Posterior cingulate gyrus (tissue), 11 donors: ENCODE measurements at places on chromosomes 5 and 9.
A peak's percentile ranks its signal among the peaks of the same experiment; 100 is the strongest.

- no peak for DNase-seq
These were observed 242.2 kb downstream of the FER start for GRCh38 chr5:108989761-108990392.

DNA sequence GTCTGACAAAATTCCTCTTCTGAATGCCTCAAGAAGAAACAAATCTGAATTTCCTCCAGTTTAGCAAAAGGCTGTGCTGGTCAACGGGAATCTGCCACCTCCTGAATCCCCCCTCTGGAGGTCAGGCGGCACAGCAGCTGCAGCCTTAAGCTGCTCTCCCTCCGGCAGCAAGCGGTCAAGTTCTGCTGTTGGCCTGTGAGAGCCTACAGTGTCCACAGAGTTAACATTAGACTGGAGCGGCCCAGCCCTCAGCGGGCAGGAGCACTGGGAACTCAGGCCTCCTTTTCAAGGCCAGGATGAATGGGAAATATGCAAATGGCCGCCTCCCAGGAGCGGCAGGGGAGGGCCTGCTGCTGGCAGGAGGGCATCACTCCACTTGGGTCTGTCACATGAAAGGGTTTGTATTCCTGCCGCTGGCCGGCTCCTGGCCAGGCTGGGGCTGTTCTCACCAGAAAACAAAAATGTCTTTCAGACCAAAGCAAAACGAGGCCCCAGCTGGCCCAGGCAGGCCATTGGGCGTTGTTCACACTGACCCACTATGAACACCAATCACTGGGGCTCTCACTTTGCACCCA is 8.2 kb downstream of the ACSL6 start:
- DNase-seq, result peak; percentile 89

DNA sequence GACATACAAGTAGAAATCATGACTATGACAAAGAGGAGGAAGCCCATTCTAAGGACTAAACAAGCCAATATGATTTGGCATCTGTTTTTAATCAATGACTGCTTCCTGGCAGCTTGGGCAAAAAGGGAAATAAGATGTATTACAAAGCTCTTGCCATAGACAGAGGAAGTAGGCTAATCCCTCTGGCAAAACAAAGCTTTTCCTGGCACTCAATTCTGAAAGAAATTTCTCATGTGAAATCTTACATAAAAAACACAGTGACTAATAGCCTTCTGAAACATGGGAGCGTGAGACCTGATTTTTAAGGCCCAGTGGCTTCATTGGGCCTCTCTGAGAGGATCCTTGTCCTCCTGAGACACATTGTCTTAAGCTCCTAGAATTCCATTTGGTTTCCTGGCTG is 93.6 kb downstream of the COL23A1 start:
- no peak for DNase-seq

- no peak for DNase-seq
These were observed 40.4 kb downstream of the CTNNA1 start for GRCh38 chr5:138793575-138793974.

DNA sequence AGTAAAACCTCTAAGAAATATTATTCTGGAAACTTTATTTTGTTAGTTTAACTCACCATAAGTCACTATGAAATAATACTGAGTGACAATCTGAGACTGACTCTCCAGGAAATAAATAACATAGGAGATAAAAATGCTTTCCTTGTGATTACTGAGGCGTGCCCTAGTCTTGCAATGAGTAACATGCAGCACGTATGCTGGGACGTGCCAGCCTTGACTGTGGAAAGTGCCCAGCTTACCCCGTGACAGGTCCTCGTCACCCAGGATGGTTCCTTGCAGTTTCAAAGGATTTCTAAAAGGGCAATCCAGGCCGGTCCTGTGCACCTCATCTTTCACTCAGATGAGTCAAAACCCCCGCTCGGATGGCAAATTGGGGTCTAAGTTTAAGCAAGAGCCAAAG is 720.8 kb upstream of the ADAMTS16 start:
- no peak for DNase-seq

- no peak for DNase-seq
These were observed 410.5 kb downstream of the TMEM38B start for GRCh38 chr9:106104887-106105286.

GRCh38 chr9:9246726-9247125 is 1366.1 kb downstream of the PTPRD start:
- no peak for DNase-seq

DNA sequence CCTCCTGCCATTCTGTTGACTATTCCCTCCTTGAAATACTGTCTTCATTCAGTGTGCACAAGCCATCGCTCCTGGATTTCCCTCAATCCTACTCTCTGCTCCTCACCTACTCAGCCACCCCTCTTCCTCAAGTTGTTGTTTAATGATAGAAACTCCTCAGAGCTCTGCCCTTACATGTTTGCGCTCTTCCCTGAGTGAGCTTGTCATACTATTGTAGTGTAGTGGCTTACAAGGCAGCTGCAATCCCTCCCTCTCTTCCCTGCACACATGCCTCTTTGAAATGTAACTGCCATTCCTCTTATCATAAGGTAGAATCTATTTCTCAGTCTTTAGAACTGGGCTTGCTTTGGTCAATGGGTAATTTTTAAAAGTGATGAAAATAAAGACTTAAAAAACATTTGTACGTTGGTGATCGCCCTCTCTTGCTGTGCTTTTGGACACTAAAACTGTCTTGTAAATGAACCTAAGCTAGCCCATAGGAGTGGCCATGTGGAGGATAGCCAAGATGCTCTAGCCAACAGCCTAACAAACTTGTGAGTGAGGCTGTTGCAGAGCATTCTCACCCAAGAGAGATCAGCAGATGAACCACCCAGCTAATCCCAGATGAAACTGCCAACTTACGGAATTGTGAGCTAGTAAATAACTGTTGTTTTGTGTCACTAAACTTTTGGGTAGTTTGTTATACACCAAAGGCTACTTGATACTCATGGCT is 18.1 kb upstream of the SMAD5 start:
- no peak for DNase-seq

GRCh38 chr9:95870906-95871305 is 4.6 kb upstream of the ERCC6L2 start:
- no peak for DNase-seq

- DNase-seq, result peak; percentile 26
These were observed 33.6 kb downstream of the ERMP1 start for GRCh38 chr9:5799314-5799713.

GRCh38 chr5:45578270-45578669 is 117.9 kb downstream of the HCN1 start:
- DNase-seq, result no peak

- no peak for DNase-seq
These were observed 86.3 kb downstream of the MVB12B start for GRCh38 chr9:126412905-126413304.

- DNase-seq, result no peak
These were observed 1.6 kb upstream of the TNIP1 start for GRCh38 chr5:151082282-151082902.

DNA sequence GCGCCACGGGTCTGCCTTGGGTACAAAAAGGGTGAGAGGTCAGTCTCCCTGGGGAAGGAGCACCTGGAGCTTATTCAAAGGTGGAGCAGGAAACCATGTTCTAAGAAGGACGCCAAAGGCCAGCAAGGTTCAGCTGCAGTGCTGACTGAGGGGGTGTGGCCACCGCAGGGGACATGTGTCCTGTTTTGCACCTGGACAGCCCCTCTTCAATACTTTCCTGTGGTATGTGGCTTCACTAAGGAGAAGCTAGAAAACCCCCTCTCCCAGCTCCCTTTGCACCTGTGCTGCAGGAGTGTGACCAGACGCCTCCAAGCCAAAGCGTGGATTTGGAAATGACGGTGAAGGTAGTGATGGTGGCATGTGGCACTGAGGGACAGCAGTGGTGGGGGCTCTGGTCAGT is 23.6 kb downstream of the TRIM14 start:
- DNase-seq, result no peak

GRCh38 chr9:69265891-69266290 is 59.1 kb upstream of the ENTREP1 start:
- no peak for DNase-seq

- no peak for DNase-seq
These were observed 518.9 kb downstream of the CTNND2 start for GRCh38 chr5:11385251-11385900.

DNA sequence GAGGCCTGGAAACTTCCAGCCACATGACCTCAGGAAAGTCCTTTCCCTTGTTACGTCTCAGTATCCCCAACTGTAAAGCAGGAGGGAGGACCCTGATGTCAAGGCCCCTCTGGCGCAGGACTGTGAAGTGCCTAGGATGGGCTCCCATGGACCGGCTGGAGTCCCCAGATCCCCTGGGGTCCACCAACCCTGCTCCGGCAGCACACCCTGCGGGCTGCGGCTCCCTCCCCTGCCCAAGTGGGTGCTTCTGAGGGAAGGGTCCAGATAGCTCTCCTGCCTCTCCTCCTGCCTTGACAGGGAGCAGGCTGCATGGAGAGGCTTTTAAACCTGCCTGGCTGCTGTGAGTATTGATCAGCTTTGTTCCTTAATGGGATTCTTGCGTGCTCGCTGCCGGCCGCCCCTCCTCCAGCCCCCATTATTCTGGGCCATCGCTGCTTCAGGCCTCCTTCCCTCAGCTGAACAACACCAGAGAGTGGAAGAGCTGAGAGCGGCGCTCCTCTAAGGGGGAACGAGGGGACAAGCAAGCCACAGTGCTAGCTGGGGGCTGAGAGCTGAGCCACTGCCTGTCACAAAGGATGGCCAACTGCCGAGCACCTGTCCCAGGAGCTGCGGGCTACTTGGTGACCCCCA is 25.6 kb upstream of the NTNG2 start:
- DNase-seq, result no peak

DNA sequence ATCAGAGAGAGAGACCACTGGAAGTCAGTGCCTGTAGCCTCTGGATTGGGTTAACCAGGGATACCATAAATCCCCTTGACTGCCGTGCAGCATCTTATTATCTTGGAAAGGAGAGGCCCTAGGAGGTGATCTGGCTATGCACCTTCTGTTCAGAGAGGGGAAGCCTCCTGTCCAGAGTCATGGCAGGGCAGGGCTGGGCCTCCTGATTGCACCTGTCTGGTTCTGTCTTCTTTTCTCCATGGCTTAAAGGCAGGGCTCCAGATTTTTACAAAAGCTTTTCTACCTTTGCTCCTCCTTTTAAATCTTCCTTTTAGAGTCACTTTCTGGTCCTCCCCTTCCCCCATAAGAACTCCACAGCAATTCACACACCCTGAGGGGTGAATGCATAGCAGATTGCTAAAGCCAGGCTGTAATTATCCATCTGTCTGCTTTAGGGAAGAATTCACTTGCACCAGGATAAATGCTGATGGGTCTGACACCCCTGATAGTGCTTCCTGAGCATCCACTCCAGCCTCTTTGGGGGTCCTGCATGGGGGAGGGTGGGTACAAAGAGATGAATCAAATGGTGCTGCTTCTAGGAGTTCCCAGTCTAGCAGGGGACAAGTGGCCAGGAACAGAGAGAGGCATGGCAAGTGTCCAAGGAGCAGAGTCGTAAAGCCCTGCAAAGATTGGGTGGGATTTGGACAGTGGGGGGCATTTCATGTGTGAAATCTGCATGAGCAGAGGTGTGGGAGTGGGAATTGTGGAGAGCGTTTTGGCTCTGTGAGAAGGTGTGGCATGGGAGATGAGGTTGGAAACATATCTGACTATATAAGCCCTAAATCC is 141.3 kb upstream of the ALDH1B1 start:
- DNase-seq, result no peak

DNA sequence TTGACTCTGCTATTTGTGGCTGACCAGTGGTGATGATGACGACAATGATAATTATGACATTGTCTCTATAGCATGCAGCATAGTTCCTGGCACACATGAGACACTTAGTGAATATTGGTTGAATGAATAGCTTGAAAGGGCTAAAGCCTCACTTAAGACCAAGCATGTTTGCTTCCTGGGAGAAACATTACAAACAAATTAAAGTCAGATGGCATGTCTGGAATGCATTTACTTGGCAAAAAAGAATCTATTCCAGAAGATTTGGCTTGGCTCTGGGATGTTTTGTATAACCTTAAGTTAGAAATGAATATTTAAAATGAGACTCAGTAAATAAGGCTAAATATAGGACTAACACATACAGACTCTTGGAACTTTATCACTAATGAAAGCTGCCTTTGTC is 21.6 kb downstream of the GAS1 start:
- no peak for DNase-seq

DNA sequence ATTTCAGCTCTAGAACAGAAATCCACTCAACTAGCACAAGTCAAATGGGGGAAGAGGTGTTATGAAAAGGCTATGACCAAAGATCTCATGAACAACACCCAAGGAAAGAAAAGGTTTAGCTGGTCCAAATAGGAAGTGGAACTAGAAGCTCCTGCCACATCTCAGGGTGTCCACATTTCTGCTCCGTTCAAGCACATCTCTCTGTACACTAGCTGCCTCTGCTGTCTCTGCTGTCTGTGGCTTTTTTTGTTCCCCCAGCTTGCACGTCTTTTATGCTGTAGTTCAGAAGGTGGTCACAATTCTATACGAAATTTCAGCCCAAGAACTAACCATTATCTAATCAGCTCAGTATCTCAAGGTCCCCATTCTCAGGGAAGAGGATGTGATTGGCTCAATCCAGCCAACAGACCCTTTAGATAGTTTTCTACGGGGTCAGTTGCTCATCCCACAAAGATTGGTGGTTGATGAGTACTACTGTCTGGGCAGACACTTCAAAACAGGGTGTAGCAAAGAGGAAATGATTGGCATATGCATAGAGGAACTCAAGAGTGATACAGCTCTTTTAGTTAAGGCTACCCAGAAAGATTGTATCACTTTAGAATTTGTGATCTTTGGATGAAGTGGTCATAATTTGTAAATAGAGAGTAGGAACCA is 44.0 kb downstream of the FANCC start:
- no peak for DNase-seq

- no peak for DNase-seq
These were observed 583.4 kb upstream of the DMAC1 start for GRCh38 chr9:8382777-8383527.

- no peak for DNase-seq
These were observed 177.9 kb upstream of the KLF4 start for GRCh38 chr9:107667231-107668070.

DNA sequence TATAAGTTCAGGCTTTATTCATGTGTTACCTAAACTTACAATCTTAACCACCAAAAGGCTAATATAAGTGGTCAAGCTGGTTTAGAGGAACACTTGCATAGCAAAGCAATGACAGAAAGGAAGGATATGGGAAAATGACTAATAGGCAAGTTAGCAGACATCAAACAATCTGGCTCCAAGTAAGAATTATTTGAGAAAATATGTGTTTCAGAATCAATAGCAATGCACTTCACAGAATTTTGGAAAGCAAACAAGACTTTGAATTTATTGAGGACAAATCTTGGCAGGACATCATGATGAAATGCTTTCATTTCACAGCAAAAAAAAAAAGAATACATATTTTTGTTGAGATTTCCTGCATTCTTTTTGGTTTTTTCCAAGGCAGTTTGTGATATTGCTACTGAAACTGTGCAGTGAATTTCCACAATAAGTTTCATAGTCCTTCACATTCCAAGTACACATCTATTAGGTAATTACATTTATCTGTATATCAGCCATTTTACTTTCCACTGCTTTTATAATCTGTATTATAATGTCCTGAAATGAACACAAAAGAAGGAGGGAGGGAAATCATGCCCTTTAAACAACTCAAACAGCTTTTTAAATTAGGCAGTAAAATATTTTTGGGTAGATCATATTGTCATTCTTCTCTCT is 417.9 kb downstream of the NR2F1-AS1 start:
- DNase-seq, result no peak
